ENCODE measurements at places on chromosomes 13 and 19. TPM values are rescaled to one million over a fixed set of nuclear protein-coding genes. Genes with fewer than 3 reads are reported as not detected.

GRCh38 chr19:30305346-30306060 lies 66.7 kb upstream of the ZNF536 start:
- DNase-seq: no peak

The FXYD7 gene
- 0.67 TPM for total RNA-seq

DNA sequence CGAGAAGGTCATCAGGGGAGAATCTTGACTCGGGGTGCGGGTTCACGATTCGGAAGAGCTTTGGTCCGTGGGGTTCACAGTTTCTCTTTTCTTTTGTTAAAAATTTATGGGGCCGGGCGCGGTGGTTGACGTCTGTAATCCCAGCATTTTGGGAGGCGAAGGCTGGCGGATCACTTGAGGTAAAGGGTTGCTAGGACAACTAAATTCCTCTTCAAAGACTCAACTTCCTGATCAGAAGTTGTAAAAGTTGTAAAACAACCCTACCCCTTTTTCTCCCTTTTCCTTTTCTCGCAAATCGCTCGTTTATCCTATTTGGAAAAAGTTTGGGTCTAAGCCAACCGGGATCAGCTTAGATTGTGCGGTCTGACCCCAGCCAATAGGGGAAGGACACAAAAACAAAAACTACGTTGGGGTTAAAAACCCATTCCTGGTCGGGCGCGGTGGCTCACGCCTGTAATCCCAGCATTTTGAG lies 673 bp downstream of the ZNF486 start:
- DNase-seq: no peak

The ZNF433 gene
- 0.21 TPM for total RNA-seq

The RCBTB2 gene
- 71.0 TPM for total RNA-seq

The ZNF865 gene
- total RNA-seq: 14.5 TPM

GRCh38 chr19:42465827-42466280 lies 23.1 kb upstream of the CXCL17 start:
- no peak for DNase-seq

DNA sequence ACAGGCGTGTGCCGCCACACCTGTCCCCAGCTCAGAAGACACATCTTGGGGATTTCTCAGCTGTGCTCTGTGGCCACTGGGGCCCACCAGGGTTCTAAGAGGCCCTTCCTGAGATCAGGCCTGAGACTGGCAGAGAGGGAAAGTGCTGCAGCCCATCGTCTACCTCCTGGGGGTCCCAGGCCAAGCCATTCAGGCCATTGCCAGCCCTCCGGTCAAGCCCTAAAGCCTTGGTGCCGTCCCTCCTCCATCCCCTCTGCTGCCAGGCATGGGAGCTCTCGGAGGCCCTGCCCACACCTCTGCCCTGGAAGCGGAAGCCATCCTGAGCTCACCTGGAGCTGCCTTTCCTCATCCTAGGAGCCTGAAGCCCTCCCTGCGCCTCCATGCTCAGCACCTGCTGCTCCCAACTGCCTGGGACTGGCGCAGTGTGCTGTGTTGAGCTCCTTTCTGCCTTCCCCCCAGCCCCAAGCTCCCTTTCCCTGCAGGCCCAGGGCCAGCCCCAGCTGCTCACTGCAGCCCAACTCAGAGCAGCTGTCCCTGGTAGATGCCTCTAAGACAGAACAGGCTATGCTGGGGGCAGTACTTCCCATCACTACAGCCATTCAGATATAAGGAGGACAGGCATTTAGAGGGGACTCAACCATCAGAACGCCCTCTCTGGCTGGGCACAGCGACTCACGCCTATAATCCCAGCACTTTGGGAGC lies 2.9 kb downstream of the SLC7A9 start:
- no peak for DNase-seq

GRCh38 chr13:85985797-85986196 lies 186.6 kb upstream of the SLITRK6 start:
- no peak for DNase-seq

DNA sequence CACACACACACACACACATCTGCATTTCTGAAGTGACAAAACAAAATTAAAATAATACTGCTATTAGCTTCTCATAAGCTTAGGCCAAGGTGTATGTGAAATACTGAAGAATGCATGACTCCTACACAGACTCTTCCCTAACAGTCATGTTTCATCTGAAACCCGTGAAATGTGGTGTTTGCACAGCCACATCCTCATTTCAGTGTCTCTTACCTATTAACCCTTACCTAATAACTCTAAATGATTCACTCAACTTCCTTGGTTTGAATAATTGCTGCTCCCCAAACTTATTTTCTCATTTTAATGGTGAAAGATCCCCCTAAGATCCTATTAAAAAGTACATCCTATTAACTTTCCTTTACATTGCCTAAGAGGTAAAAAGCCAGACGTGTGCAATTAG lies 117.6 kb downstream of the MIPEP start:
- no peak for DNase-seq

The SERPINE3 gene
- total RNA-seq: not detected

DNA sequence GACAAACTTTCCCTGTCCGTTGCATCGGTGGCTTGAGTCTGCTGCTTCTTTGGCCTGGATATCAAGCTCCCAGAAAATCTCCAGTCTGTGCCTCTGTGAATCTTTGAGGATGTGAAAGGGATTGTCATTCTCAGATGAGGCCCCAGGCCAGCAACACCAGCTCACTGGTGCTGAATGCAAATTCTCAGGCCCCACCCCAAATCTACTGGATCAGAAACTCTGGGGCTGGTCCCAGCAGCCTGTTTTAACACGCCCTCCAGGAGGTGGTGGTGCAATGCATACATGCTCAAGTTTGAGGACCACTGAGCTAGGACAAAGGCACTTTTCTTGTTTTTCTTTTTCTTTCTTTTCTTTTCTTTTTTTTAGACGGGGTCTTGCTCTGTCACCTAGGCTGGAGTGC lies 23.6 kb downstream of the TNFSF11 start:
- DNase-seq: no peak

The STOML3 gene
- total RNA-seq: 0.18 TPM

The APBA3 gene
- 23.8 TPM for total RNA-seq

The IGFL3 gene
- total RNA-seq: not detected

DNA sequence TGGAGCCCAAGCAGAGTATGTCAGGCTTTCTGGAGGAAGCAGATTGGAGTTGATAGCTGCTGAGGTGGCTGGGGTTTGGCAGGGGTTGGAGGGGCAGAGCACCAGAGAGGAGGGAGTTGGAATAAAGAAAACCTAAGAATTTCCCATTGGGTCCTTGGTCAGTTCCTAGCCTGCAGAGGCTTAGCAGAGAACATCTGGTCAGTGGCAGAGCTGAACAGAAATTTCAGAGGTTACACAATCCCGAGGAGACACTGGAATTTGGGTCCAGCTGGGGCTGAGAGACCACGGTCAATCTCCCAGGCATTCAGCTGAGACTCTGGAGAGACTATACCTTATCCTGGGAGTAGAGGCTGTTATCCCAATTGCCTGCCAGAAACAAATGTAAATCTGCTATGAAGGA lies 84.4 kb downstream of the DPY19L3 start:
- DNase-seq: no peak

The PRTN3 gene
- not detected for total RNA-seq

The CACNG6 gene
- 0.21 TPM for total RNA-seq

- DNase-seq: no peak
Observed at GRCh38 chr13:36310417-36311108, 12.9 kb upstream of the CCDC169 start.

GRCh38 chr19:3142292-3142670 lies 6.4 kb downstream of the GNA15 start:
- no peak for DNase-seq

- DNase-seq: no peak
Observed at GRCh38 chr19:887072-887471, 5.9 kb downstream of the MED16 start.

The TMEM59L gene
- total RNA-seq: 0.15 TPM

- no peak for DNase-seq
Observed at GRCh38 chr19:33297401-33298145, 4.8 kb downstream of the CEBPA start.

DNA sequence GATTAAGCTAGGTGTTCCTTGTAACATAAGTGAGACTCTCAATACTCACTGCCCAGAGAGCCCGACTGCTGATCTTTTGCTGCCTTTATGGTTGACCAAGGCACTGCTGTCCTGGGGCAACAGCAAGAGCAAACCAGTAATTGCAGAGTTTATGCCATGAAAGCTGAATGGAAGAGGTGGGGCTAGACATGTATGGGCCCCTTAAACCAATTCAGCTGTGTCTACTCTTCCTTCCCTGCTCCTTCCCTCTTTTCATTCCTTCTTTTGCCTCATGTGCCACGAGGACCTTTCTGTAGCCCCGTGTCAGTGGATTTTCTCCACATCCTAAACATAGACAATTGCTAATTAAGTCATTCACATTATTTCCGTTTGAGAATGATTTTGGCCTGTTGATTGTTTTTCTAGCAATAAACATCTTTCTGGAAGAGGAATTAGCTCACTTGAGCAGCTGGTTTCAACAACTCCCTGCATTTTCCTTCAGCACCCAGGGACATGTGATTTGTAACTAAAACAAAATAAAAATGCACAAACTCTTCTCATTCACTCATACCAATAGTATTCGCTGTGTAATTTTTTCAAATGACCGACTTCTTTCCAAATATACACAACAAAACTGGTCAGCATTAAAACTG lies 40.5 kb downstream of the RAP2A start:
- DNase-seq: no peak

The PABPC3 gene
- 0.44 TPM for total RNA-seq

DNA sequence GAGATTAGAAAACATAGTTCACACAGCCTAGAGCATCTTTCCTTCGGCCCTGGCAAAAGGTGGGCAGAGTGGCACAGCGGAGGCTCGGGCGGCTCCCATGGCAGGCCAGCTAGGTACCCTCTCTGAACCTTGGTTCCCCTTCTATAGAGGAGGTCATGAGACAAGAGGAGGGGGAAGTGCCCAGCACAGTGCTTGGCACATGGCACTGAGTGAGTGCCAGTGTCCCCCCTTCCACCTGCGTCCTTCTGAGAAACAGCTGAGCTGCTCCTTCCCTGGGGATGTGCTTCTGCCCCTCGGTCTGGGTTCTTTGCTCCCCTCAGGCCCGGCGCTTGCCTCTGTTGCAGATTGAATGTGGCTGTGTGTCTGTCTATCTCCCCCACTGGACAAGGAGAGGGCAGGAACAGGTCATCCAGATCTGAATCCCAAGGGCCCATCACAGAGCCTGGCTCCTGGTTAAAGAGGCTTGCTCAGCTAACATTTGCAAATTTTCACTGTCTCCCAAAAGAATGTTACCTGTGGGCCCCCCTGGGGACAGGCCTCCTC lies 165.6 kb downstream of the USP12 start:
- DNase-seq: no peak

DNA sequence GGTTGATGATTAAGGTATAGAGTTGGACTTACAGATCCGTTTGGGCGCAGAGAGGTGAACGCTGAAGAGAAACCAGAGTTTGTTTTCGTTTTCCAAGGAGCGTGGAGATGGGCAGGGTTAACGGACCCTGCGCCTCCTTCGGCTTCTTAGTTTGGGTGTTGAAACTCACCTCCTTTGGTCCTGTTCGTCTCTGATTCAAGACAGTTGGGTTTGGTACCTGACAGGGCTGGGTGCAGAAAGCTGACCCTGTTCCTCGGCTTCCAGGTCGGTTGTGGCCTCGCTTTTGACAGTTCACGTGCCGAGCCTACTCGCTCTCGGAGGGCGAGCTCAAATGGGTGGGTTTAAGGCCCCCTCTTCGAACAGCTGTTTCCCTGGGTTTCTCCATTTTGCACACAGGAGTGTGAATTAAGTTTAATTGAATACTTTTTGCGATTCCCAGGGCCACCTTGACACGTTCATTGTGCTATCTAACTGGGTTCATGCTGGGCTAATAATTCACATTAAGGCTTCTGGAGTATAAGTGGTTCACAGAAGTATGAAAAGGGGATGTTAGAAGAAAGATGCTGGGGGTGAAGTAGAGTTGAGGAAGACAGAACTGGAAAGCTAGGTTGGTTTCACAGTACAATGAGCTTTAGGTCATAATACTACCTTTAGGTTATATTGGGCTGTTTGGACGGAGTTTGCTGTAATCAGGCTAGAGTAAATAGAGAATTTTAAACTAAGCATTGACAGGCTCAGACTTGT lies 638 bp downstream of the USPL1 start:
- DNase-seq: no peak

The UQCR11 gene
- total RNA-seq: 182 TPM

DNA sequence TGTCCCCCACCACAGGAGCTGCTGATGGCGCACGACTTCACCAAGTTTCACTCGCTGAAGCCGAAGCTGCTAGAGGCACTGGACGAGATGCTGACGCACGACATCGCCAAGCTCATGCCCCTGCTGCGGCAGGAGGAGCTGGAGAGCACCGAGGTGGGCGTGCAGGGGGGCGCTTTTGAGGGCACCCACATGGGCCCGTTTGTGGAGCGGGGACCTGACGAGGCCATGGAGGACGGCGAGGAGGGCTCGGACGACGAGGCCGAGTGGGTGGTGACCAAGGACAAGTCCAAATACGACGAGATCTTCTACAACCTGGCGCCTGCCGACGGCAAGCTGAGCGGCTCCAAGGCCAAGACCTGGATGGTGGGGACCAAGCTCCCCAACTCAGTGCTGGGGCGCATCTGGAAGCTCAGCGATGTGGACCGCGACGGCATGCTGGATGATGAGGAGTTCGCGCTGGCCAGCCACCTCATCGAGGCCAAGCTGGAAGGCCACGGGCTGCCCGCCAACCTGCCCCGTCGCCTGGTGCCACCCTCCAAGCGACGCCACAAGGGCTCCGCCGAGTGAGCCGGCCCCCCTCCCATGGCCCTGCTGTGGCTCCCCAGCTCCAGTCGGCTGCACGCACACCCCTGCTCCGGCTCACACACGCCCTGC lies 4.4 kb upstream of the NOP53 start:
- DNase-seq: no peak

DNA sequence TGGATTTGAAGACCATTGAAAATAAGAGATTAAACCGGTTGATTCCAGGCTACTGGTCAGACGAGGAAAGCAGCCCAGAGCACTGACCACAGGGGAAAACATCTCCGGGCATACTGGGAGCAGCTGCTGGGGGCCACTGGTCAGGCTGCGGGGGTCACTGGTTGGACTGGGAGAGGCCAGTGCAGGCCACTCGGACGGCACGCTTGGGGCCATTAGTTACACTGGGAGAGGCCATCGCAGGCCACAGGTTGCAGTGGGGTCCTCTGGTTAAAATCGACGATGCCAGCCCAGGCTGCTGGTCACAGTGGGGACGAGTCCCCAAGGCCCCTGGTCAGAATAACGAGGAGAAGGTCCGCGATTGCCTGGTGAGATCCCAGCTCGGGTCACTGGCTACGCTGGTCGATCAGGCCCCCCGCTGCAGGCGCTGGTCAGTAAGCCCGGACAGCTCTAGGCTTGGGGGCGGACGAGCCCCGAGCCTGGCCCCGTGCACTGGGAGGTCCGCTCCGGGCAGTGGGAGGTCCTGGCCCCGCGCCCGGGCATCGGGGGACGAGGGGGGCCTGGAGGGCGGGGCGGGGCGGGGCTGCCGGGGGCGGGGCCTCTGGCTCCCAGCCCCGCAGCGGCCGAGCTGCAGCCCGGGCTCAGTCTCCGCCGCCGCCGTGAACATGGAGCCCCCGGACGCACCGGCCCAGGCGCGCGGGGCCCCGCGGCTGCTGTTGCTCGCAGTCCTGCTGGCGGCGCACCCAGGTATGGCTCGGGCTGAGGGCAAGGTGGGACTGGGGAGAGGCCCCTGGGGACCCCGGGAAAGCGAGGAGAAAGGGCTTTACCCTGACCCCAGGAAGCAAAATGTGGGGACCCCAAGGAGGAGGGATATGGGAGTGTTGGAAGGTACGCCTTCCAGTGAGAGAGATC lies at the start of gene BCAM:
TSS of gene BCAM (plus strand) at position 641 of the 909 bp plus-strand sequence. CDS start at position 663, 22 bp downstream.
- DNase-seq: peak; percentile 58
